Activated naive CD8-positive, alpha-beta T cell treated with anti-CD3 and anti-CD28 coated beads, Interleukin-2, amount 10 ng/mL, durations not matched to agents 7 days and 5 days (primary cell): ENCODE measurements at places on chromosomes 16 and 17. TPM values are rescaled to one million over a fixed set of nuclear protein-coding genes. Genes with fewer than 3 reads are reported as not detected.

The NACA2 gene
- not detected for total RNA-seq

The SLC52A1 gene
- total RNA-seq: 0.85 TPM

The TP53TG3 gene
- total RNA-seq: not detected

The NFE2L1 gene
- total RNA-seq: 62.2 TPM

The CHST4 gene
- total RNA-seq: not detected

The SMIM36 gene
- not detected for total RNA-seq

The MT1A gene
- not detected for total RNA-seq

The RPTOR gene
- 43.2 TPM for total RNA-seq

The KRTAP4-3 gene
- not detected for total RNA-seq

The KRT36 gene
- total RNA-seq: not detected

The GNGT2 gene
- total RNA-seq: 34.2 TPM

The C16orf89 gene
- total RNA-seq: not detected

The GUCY2D gene
- not detected for total RNA-seq

The TSPAN10 gene
- total RNA-seq: 0.99 TPM
